ENCODE measurements at places on chromosomes 11 and 22.
A peak's percentile ranks its signal among the peaks of the same experiment; 100 is the strongest.

GRCh38 chr22:38136607-38137006 lies 26.1 kb upstream of the BAIAP2L2 start:
- no peak for DNase-seq

GRCh38 chr22:20469110-20469868 lies 26.3 kb downstream of the KLHL22 start:
- no peak for DNase-seq

GRCh38 chr11:19715373-19715772 lies 2.7 kb downstream of the NAV2 start:
- no peak for DNase-seq

DNA sequence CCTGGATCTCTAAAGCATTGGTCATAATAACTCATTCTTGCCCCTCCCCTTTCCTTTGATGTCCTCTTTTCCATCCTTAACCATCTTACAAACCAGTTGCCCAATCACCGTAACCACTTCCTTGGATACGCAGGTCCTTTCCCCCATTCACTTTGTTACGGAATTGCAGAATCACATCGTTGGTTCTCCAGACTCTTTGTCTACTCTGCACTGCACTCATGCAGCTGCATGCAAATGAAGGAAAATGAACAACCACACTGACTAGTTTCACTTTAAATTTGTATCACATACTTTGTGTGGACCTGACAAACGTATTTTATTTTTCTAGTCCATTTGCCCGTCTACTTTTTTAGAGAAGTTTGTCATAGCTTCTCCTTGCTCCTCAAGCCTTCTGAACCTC lies 69.9 kb downstream of the SLC5A12 start:
- no peak for DNase-seq

DNA sequence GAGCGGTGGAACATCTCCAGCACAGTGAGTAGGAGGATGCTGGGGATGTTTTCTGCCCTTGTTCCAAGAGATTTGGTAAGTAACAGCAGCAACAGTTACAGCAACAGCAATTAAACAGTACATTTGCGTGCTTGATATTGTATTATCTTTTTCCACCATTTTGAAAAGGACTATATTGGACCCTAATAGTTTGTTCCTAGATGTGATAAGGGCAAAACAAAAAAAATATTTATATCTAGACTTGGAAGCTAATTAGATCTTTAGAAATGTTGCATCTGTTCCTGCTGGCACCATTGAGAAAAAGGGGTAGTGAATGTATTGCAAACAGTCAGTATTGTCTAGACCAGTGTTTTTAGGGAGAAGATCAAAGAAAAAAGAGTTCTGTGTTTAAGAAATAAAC lies 759.9 kb downstream of the JRKL start:
- no peak for DNase-seq

- DNase-seq, result no peak
These were observed 67.6 kb upstream of the ARHGAP42 start for GRCh38 chr11:100619484-100619883.

GRCh38 chr11:351411-351810 lies 17.9 kb upstream of the B4GALNT4 start:
- no peak for DNase-seq

DNA sequence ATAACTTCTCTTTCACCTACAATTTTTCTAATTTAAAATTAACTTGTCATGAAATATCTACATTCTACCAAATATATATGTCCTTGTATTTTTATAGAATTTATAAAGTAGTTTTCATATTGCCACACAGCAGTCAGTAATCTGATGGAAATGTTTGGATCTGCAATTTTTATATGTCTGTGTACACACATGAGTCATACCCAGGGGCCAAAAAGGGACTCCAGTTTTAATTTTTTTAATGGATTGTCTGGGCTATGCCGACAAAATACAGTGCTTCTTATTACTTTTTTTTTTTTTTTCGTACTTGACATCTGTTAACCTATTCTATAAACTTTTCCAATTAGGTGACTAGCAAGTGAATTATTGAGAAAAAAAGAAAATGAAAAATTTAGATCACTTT lies 6.3 kb downstream of the GUCY1A2 start:
- no peak for DNase-seq

GRCh38 chr11:60953781-60954180 lies 1.8 kb upstream of the SLC15A3 start:
- no peak for DNase-seq

DNA sequence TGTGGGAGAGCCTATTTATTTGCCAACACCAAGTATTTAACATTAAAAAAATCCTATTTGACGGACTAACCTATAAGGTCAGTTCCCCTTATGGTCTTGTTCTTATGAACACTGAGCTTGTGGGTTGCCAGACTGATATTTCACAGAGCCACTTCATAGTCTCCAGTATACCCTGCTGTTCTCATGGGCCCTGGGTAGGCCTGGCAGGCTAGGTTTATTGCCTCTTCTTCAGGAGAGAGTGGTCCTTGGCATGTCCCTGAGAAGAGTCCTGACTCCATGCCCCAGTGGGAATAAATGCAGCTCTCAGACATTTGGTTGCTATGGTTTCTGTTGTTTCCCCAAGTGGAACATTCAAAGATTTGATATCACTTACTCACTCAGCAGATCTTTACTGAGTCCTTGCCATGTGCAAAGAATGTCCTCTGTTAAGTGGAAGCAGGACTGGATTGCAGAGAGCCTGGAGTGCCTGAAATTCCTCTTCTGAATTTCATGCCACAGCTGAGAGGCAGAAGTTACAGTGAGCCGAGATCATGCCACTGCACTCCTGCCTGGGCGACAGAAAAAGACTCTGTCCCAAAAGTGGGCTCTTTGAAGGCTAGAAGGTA lies 15.7 kb downstream of the SLC5A1 start:
- no peak for DNase-seq

DNA sequence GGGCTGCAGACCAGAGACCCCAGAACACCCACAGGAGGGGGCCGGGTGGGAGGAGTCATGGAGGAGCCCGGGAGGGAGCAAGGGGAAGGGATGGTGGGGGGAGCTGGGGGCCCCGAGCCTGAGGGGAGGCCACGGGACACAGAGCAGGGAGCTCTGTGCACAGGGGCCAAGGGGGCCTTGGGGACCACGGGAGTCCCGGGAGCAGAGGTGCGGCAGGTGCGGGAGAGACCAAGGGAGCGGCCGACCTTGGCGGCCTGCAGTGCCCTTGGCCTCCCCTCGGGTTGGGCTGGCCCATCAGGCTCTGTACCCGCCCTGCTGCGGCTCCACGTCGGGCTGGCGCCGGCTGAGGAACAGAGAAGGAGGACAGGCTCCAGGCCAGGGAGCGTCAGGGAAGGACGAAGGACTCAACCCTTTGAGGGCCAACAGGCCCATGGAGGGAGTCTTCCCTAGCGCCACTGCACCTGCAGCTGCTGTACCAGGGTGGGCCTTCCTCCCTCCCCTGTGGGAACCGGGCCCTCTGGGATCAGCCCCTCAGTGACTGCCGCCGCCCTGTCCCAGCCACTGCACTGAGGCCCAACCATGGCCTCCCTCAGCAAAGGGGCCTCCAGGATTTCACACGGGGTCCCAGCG lies 17.8 kb upstream of the BRSK2 start:
- DNase-seq, result no peak

DNA sequence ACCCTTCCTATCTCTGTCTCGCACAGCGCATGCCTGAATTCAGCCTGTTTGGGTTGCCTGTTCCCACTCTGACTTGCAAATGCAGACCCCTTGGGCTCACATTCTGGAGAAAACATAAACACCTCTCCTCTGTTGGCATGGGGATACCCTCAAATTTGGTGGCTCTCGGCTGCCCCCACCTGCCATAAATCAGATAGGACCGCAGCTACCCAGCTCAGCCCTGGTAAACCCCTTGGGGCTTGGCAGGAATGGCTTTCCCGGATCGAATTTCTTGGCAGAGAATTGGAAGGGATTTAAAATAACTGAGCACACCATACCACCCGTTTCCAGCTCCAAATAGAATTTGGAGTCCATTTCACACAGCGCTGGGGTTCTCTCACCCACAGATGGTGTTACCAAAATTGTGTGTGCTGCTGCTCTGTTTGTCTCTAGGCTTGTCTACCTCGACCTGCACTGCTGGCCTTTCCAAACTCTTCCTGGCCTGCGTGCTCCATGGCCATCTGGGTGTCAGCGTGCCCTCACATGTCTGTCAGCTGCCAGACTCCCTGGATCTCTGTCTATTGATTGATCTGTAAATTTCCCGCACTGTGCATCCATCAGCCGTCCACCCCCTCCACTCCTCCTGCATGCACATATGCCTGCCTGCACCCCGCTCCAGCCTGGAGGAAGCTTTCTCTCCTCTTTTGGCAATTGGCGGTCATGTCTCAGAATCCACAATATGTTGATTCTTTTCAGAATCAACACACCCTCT lies 134.0 kb downstream of the NTM start:
- DNase-seq, result peak; percentile 45

- no peak for DNase-seq
These were observed 142.4 kb upstream of the NARS2 start for GRCh38 chr11:78717041-78717440.

DNA sequence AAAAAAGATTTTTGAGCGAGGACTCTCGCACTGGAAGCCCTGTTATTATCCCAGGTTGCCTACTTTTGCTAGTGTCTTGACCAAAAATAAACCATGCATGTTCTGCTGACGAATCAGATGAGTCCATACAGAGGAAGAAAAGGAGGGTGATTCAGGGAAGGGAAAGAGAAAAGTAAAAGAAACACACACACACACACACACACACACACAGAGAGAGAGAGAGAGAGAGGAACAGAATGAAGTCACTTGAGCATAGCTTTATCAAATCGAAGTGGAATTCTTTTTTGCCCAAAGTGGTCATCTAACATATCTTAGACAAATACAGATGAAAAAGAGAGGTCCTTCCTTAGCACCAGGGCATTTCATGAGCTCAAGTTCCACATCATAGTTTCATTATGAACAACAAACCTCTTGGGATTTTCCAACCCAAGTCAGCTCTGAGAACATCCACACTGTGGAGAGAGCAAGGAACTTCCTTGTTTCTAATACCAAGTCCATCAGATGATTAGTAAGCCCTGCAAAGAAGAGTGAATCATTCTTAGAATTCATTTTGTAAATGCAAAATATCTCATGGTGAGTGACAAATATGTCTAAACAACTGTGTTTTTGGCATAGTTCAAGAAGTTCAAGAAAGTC lies 7.7 kb upstream of the MMP12 start:
- DNase-seq, result no peak

GRCh38 chr11:93700830-93701229 lies 39.3 kb downstream of the CEP295 start:
- no peak for DNase-seq

- DNase-seq, result no peak
These were observed 90.7 kb downstream of the CSNK2A3 start for GRCh38 chr11:11262171-11262920.

DNA sequence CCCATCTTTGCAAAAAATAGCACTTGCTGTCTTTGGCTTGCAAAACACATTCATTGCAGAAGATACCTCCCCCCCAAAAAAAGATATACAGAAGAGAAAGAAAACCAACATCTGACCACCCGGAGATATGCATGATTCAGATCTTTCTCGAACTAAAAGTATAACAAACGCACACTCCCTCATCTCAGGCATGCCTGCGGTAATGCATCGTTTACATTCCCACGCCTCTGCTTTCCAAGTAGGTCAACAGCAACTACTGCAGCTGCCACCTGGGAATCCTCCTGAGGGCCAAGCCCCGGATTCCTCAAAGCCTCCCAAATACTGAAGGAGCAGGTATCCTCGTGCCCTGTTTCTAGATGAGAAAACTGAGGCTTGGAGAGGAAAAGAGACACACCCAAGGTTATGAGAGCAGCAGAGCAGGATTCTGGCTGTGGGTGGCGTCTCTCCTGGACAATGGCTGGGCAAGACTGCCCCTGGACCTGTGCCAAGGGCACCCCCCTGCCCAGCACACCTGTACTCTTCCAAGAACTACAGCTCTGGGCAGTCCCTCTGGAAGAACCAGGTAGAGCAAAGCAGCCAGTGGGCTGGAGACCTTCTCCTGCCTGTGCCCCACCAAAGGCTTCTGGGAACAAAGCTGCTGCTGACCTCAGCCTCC lies 38.1 kb downstream of the NUP50 start:
- DNase-seq, result no peak

DNA sequence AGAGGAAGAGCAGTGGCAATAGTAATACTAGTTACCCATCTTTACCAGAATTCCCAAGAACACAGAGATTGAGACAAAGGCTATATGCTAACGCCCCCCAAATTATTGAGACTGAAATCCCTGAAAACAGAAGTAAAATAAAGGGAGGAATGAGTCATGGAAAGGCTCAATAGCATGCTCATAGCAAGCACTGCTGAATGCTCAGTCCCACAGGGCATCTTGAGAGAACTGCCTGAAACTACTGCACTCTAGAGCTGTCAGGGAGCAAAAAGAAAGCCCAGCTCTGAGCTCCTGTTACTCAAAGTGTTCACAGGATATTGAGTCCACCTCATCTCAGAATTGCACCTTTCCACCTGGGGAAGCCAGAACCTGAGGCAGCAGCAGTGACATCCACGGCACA lies 44.1 kb upstream of the FIBIN start:
- no peak for DNase-seq

- no peak for DNase-seq
These were observed 56.6 kb upstream of the UBASH3B start for GRCh38 chr11:122598971-122599370.

DNA sequence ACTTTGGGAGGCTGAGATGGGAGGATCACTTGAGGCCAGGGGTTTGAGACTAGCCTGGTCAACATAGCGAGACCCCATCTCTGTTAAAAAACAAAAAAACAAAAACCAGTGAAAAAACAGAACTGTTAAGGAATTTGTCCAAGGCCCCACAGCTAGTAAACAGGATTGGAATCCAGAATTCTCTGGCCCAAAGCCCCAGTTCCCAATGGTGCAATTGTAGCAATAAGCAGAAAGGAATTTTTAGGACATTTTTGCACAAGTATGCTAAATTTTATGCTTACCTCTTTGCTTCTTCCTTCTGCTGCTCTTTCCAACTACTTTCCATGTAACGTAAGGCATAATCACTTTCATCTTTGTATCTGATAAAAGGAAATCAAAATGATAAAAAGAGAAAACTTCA lies 11.6 kb downstream of the MISFA start:
- no peak for DNase-seq
